EL (cell line): ENCODE measurements at places on chromosomes 1 and 21.

GRCh38 chr1:172398193-172398592 is 22.3 kb upstream of the C1orf105 start:
- no peak for DNase-seq

DNA sequence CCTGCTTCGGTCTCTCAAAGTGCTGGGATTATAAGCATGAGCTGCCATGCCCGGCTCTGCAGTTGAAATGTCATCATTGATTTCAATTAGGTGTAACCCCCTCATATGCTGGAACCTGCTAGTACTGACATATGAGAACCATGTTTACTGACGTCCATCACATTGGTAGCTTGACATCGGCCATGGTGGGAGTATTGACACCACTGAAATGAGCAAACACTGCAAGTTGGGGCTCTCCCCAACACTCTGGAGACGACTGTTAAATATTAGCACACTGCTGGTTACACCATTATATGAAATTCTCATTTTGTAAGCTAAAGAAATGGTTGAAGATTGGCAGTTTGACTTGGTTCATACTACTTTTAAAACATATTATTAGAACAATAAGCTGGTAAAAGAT is 63.7 kb downstream of the CNST start:
- no peak for DNase-seq

GRCh38 chr1:245599371-245600174 is 444.8 kb downstream of the KIF26B start:
- DNase-seq = peak; percentile 92

DNA sequence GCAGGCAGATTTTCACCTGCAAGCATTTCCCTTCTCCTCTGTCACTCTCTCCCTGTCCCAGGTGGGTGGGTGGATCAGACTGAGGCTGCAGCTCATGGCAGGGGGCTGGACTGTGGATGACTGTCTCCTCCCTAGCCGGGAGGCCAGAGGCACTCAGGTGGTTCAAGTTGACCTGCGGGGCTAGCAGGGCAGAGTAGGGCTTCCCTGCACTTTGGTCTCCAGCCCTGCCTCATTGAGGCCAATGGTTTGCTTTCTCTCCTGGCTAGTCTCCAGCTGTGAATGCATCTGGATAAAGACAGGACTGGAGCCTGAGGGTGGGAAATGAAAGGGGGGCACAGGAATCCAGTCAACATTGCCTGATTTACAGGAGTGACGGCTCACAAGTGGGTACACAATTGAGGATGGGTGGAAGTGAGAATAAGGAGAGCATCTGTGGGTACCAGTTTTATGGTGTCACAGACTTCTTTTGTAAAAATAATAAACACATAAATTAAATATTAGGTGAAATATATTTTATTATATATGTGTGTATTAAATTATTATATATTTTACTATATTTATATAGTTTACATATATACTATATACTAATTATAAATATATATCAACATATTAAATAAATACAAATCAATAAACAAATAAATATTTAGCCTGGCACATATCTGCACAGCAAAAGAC is 25.6 kb downstream of the RUNX1 start:
- DNase-seq = no peak

- DNase-seq = peak; percentile 46
These were observed 73.2 kb upstream of the ABCG1 start for GRCh38 chr21:42145569-42146272.

DNA sequence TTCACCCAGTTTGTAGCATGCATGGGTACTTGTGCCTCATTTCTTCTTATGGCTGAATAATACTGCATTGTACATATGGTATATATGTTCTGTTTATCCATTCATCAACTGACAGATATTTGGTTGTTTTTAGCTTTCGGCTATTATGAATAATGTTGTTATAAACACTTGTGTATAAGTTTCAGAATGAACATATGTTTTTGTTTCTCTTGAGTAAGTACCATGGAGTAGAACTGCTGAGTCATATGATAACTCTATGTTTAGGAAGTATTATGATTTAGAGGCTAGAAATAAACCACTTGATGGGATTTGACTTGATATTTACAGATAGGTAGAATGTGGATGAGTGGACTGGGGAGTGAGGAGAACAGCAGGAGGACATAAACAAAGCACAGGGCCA is 48.6 kb downstream of the WNT2B start:
- no peak for DNase-seq
